ENCODE measurements at places on chromosomes 3 and 15.

GRCh38 chr3:165185707-165186327 lies 10.4 kb downstream of the SLITRK3 start:
- DNase-seq: peak; percentile 79

DNA sequence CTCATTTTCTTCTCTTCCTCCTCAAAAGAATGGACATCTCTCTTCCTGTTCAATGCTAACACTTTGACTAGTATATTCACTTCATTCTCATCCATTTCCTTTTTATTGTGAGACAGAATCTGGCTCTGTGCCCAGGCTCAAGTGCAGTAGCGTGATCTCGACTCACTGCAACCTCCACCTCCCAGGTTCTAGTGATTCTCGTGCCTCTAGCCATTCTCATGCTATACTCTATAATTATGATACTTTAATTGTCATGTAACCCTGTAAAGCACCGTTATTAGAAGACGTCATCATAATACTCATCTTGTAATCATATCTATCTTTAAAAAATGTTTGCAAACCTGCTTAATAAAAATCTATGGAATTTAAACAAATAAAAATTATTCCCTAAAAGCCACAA lies 107.0 kb downstream of the SHOX2 start:
- DNase-seq: no peak

GRCh38 chr3:188707381-188708288 lies 464.1 kb upstream of the TPRG1 start:
- DNase-seq: no peak

DNA sequence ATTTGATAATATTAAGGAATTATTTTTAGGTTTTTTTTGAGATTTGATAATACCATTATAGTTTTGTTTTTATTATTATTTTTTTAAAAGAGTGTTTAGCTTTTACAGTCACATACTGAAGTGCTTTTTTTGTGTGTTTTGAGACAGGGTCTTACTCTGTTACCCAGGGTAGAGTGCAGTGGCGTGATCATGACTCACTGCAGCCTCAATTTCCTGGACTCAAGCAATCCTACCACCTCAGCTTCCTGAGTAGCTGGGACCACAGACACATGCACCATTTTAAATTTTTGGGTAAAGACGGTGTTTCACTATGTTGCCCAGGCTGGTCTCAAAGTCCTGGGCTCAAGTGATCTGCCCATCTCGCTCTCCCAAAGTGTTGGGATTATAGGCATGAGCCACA lies 73.0 kb downstream of the SUMF1 start:
- no peak for DNase-seq

DNA sequence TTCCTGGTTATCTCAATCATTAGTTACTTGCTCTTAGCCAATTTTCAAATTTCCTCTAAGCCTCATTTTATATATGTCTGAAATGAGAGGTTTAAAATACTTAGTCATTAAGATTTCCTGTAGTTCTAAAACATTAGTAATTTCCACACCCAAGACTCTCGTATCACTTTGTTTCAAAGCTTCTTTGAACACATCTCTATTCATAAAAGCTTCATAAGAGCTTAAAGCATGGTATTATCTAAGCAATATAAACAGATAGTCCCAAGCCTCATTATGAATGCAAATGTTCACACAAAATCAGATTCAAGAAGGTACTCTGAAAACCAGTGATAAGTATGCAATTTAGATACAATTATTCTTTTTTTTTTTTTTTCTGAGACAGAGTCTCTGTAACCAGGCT lies 217.0 kb downstream of the FMN1 start:
- DNase-seq: no peak

DNA sequence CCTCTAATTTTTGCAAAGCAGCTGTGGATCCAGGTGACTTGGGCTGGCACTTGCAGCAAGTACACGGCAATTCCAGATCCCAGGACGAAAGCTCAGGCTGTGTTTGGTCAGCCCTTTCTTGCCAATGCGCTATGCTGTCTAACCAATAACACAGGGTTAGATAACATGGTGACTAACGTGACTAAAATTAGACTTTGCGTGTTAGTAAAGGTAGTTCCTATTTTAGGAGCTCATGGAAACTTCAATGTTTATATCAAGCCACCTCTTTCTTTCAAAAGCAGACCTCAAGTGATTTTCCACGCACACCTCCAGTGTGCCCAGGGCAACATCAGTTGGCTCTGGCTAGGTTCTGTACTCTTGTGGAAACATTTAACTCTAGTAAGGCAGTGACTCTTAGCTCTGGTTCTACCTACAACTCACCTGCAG lies 32.5 kb downstream of the CDCP1 start:
- DNase-seq: no peak

DNA sequence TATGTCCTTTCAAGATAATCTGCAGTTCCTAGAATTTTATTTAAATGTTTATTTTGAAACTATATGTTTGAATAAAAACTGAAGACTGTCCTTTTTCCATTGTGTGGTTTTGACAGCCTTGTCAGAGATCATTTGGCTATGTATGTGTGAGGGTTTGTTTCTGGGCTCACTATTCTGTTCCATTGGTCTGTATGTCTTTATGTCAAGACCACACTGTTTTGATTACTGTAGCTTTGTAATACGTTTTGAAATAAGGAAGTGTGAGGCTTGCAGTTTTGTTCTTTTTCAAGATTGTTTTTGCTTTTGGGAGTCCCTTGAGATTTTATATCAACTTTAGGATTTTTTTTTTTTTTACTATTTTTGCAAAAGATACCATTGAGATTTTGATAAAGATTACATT lies 42.0 kb downstream of the PIAS1 start:
- DNase-seq: no peak

- peak; percentile 28 for DNase-seq
Observed at GRCh38 chr15:80275961-80276360, 23.9 kb upstream of the CTXND1 start.

DNA sequence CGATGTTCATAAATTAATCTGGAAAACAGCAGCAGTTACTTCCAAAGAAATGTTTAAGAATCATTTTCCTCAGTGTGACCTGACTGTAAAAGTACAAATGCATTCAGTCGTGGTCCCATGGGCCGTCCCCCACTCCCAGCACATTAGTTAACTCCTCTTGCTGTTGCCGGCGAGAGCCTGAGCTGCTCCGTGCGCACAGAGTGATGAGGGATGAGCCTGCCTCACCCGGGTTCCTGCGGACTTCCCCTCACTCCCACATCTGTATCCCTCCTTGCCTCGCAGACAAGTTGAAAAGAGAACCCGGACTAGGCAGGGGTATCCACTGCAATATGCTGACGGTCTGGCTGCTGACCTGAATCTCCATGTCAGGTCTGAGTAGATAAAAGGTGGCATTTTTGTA lies 861.7 kb upstream of the NR2F2 start:
- DNase-seq: no peak

DNA sequence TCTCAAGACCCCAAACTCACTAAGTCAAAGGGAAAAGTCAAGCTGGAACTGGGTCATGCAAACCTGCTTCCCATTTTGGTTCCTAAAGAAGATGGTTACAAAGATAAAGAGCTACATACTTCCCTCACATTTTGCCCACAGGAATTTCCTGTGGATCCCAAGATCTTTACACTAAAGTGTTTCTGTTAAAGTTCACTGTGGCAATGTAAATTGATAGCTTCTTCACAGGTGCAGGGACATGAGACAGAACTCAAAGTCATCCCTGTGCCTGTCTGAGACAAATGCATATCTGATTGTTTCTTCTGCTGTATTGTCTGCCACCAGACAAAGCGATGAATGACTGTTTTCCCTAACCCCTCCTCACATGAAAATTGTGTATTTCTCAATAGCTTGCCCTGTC lies 567.8 kb downstream of the ZIC1 start:
- DNase-seq: no peak

DNA sequence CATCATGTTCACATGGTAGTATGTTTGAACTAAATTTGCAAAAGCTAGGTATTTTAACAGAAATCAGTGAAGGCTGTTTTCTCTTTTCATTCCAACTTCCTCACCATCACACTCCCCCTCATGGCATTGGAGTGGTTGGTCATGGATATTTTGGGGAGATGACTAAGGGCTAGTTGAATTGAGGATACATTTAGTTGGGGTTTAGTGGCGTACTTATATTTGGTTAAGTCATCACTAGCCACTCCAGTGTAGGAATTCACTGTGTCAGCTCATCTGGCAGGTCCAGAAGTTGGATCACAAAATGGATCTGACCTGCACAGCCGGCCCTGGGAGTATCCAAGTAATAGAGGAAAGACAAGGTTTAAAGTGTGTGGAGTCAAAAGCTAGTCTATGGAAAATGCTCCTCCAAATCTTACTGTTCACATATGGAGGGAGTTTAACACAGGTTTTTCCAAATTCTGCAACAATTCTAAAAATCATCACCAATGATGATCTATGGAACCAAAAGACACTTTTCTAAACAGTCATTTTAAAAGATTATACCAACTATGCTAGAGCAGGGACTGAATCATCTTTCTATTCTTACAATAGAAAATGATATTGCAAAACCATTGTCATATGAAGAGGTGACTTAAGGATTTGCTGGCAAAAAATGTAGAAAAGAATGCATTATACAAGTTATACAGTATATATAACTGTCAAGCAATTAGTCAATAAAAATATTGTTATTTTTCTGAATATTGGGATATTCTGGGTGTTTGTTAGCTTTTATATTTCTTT lies 247.8 kb upstream of the PEX5L start:
- no peak for DNase-seq

Data from NCI-H1694 (cell line).